ENCODE measurements at places on chromosomes 1 and 21. TPM values are rescaled to one million over a fixed set of nuclear protein-coding genes. Genes with fewer than 3 reads are reported as not detected.

PTPN22 gene
- not detected for total RNA-seq

FCRL6 gene
- not detected for total RNA-seq

WNT4 gene
- not detected for total RNA-seq

CD52 gene
- total RNA-seq = not detected

CGN gene
- total RNA-seq = 46.1 TPM

CLEC20A gene
- not detected for total RNA-seq

ADAMTSL4 gene
- 3.6 TPM for total RNA-seq

GBP6 gene
- not detected for total RNA-seq

HSD17B7 gene
- 42.8 TPM for total RNA-seq

HFM1 gene
- total RNA-seq = 3.3 TPM

STUM gene
- total RNA-seq = 1.3 TPM

TTLL7 gene
- 2.6 TPM for total RNA-seq

ADAM30 gene
- total RNA-seq = not detected

All from GM23338 (cell line).